ENCODE measurements at places on chromosomes 2 and 18.

DNA sequence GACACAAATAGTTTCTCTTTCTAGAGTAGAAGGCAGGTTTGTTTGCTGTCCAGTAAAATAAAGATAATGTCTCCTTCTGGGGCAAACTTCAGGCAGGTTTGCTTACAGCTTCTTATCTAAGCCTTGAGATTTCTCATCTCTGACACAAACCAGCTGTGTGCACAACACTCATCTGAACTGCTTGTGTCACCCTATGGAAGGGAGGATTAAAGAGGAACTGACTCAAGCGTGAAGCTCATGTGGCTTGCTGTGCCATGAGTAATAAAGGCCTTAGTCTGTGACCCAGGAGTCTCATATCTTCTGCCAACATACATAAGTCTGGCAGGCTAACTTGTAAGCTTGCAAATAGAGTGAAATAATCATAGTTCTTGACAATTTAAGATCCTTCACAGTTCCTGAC, 24.2 kb upstream of the CPO start:
- no peak for DNase-seq

GRCh38 chr2:231256494-231256893, 58.1 kb downstream of the ARMC9 start:
- DNase-seq, result no peak

DNA sequence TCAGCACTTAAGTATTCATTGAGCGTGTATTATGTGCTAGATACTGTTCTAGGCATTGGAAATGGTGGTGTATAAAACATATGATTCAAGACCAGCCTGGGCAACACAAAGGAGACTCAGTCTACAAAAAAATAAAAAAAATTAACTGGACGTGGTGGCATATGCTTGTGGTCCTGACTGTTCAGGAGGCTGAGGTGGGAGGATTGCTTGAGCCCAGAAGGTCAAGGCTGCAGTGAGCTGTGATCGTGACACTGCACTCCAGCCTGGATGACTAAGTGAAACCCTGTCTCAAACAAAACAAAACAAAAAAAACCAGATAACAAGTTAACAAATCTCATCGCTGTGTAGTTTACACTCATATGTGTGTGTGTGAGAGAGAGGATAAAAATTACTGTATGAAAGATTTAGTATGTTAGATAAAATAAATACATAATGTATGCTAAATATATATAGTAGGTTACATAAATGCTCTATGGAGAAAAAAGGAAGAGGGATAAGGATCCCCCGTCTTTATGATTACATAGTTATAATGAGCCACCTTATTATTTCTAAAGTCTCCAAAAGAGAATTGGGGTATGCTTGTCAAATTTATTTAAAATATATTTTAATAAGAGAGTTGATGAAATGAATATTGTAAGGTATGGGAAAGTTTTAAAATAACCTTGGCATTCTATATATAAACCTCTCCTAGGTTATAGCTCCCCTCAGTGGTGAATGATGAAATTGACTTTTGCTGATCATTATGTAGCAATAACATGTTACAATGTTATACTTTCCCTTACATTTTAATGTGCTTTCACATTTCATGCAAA, 69.2 kb downstream of the EHBP1 start:
- DNase-seq, result no peak

- no peak for DNase-seq
Observed at GRCh38 chr18:49251451-49251850, 209.0 kb downstream of the DYM start.

- no peak for DNase-seq
Observed at GRCh38 chr18:24660956-24661355, 200.5 kb downstream of the HRH4 start.

DNA sequence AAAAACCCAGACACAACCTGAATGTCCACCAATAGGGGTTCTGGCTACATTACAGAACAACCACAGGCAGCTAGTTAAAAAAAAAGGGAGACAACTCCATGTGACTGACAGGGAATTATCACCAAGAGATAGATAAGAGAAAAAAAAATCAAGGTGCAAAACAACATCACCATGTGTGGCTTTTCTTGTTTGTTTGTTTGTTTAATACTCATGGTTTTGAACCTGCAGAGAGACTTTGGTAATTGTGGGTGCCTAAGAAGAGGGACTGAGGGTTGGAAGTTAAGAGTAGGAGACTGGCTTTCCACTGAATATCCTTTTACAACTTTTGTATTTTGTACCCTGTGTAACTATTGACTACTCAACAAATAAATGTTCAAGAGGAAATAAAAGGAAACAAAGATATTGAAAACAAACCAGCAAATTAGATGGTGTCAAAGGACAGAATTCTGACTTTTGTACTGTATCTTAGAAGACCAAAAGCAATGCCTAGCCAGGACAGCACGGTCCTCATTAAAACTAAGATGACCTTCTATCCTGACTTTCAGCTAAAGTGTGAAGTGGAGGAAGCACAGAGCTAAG, 22.5 kb upstream of the DNAJC27 start:
- DNase-seq, result no peak

- DNase-seq, result no peak
Observed at GRCh38 chr2:76445880-76446279, 735.2 kb upstream of the GCFC2 start.

DNA sequence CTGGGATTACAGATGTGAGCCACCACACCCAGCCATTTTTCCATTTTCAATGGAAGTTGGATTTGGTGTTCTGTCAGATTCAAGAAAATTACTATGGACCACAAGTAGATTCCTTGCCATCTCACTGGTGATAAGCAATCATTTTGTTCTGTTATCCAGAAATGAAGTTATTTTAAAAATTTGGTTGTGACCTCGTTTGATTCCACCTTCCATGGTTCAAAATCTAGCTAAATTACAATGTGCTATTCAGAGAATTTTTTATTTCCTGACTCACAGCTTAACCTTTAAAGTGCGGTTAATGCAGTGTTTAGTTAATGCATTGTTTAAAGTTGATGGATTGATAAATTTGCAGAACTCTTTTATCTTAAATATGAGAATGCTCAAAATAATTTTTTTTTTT, 243.2 kb upstream of the BOD1L2 start:
- DNase-seq, result no peak

DNA sequence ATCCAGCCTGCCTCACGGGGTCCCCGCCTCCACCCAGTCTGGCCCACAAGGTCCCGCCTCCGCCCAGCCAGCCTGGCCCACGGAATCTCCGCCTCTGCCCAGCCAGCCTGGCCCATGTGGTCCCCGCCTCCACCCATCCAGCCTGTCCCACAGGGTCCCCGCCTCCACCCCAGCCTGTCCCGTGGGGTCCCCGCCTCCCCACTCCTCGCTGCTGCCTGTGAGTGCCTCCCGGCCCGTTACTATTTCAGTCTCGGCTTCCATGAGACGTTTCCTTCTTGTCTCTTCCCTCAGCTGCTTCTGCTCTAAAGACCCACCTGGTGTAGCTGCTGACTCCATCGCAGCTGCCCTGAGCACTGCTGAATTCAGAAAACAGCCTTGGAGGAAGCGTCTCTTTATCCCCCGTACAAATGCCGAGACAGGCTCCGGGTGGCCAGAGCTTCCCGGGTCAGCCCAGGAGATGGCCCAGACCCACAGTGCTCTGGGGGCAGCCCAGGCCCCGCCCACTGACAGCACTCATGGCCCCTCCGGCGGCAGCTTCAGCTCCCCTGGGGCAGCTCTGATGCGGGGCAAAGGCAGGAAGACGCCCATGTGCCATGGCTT, 69.8 kb downstream of the NFATC1 start:
- DNase-seq, result no peak

DNA sequence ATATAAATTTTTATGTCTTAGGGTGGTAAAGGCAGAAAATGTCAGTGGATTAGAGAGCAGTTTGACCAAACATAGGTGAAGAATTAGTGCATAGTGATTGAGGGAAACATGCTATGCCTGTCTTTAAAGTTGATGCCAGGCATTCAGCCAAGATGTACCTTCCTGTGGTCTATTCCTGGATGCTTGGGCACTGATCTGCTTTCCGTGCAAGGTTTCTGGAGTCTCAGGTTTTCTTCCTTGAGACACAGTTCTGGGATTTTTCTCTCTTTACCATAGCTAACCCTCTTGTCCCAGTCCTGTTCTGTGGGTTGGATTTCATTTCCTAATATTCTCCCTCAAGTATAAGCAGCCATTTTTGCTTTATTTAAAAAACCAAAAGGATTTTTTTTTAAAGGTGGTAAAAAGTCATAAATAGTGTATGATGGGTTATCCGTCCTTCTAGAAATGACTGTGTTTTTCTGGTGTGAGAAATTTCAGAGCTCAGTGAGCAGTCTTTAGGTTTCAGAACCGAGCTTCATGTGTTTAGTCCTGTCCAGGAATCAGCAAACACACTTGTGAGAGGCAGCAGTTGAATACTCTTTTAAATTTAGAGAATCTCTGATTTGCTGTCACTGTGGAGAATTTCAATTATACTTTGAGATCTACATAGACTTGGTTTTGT, 43.0 kb upstream of the CYBRD1 start:
- DNase-seq, result no peak

DNA sequence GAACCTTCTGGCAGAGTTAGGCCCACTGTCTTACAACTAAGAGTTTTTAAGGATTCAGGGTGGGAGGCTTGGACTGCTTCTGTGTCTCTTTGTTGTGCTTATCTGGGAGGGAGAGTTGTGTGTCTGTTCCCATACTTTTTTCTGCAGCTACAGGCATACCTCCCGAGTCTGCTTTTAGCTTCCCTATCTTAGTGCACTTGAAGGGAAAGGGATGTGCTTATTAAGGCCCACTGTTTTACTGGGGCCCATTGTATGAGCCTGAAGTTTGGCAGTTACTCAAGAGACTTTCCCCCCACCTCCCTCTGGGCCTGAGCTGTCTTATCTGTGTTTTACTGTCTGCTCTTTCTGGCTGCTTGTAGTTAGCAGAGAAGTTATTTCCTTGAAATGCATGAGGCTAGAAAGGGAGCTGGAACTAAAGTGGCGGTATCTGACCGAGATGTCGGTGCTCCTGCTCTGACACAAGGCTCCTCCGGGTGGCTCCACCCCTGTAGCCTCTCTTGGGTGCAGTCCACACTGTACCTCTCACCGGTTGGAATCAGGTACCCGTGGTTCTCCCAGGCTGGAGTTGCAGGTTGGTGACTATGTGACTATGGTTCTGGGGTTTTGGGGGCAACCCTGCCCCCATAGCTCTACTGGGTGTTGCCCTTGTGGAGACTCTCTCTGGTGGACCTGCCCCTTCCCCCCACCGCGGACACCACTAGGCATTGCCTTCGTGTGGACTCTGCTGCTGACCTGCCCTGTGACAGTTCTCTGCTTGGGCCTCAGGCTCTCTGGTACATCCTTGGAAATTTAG, 12.9 kb downstream of the UBR3 start:
- no peak for DNase-seq

DNA sequence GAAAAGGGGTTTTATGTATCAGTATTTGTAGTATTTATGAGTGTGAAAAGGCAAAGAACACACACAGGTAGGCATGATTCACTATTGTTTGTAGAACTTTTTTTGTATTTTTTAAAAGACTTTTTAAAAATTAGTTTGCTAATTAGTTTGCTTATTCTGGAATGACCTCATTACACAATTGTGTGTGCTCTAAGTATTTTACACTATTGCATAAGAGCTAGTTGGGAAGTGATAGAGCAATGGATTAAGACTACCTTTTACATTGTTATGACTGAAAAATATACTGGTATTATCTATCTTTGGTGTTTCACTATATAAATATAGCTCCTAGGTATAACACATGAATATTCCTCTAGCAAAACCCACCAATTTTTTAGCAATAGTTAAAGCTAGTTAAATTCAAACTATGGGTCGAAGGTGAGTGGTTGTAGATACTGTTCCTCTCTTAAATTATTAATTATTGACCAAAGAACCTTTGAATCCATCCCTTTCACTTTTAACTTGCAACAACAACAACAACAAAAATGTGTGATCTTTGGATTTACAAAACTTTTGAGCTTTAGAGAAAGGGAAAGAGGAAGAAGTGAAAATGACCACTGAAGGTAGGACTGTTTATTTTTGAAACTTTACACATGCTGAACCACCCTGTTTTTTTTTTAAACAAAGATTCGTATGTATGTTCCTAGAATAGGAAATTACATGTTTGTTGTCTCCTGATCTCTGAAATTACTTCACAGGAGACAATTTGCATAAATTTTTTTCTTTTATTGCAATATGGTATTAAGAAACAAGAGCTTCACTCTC, 18.7 kb downstream of the ITPRID2 start:
- no peak for DNase-seq

DNA sequence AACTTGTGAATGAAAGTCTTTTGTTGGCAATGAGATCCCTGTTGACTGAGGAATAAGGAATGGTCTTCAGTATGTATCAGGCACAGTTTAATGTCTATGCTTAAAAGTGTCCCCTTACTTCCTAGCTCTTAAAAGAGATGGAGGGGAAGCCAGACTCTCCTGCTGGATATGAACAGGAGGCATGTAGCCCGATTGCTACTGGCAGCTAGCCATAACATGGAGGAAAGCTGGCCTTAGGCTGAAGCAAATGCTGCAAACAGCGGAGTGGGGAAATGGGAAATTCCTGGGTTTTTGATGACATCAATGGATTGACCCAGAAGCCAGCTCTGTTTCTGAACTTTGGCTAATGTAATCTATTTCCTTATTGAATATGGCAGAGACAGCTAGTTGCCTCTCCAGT, 266.1 kb downstream of the SLC4A3 start:
- no peak for DNase-seq

DNA sequence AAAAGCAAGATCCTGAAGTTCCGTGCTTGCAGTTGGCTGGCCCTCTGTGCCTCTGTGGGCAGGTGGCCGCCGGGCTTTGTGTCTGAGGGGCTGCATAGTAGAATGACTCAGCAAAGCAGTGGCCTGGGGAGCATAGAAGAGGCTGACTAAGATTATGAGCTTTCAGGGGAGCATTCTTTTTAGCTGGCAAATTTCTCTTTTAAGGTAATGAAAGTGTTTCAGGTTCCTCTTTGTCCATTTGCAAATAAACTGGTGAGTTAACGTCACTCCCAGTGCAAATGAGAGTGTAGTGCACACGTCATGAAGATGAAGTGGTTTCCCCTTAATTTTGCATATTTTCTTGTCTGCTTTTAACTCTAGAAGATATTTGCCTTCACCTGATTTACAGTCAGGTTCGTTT, 98.6 kb downstream of the BCL2L11 start:
- no peak for DNase-seq

- DNase-seq, result no peak
Observed at GRCh38 chr2:203175371-203175770, 63.4 kb upstream of the CYP20A1 start.

GRCh38 chr2:13543550-13543949, 826.8 kb downstream of the TRIB2 start:
- no peak for DNase-seq

DNA sequence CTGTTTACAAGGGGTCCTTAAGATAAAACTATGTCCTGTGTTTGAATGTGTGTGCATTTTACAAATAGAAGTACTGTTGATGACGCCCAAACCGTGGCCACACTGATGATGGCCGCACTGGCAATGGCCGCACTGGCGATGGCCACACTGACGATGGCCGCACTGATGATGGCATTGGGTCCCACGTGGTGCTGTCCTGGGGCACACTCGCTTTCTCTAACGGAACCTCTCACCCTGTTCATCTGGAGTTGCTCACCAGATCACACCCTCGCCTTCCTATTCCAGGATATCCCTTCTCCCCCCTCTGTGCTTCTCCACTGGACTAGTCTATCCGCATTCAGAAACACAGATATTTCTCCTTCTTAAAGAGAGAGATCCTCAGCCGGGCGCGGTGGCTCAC, 192.4 kb downstream of the EIPR1 start:
- no peak for DNase-seq
